ENCODE measurements at places on chromosomes 1 and 21.
A peak's percentile ranks its signal among the peaks of the same experiment; 100 is the strongest.

DNA sequence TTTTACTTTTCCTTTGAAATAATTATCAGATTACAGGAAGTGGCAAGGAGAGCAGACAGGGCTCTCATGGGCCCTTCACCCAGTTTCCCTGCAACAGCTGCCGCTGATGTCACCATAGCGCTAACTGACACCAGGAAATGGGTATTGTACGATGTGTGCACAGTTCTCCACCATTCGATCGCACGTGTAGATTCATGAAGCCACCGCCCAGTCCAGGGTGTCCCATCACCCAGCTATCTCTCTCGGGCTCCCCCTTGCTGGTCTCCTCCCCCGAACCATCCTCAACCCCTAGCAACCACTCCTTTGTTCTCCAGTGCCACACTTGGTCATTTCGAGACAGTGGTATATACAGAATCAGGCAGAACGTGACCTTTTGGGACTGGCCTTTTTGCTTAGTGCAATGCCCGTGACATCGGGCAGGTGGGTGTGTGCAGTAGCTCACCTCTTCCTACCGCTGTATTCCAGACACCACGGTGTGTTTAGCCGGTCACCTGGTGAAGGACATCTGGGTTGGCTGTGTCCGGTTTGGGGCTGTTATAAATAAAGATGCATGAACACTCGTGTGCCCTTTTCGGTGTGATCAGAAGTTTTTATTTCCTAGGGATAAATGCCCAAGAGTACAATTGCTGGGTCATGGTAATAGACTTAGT lies 118.4 kb downstream of the CRYAA start:
- DNase-seq: peak; percentile 2

GRCh38 chr1:47881505-47882442 lies 115.4 kb downstream of the TRABD2B start:
- no peak for DNase-seq

GRCh38 chr1:6349254-6349943 lies 44.2 kb downstream of the ACOT7 start:
- DNase-seq: no peak

GRCh38 chr1:14260480-14260879 lies 338.0 kb upstream of the KAZN start:
- DNase-seq: no peak

GRCh38 chr1:225695578-225696337 lies 42.8 kb upstream of the ENAH start:
- DNase-seq: no peak

GRCh38 chr1:156502894-156503697 lies 2.5 kb upstream of the MEF2D start:
- DNase-seq: no peak

GRCh38 chr1:11438996-11439395 lies 40.0 kb upstream of the DISP3 start:
- no peak for DNase-seq

DNA sequence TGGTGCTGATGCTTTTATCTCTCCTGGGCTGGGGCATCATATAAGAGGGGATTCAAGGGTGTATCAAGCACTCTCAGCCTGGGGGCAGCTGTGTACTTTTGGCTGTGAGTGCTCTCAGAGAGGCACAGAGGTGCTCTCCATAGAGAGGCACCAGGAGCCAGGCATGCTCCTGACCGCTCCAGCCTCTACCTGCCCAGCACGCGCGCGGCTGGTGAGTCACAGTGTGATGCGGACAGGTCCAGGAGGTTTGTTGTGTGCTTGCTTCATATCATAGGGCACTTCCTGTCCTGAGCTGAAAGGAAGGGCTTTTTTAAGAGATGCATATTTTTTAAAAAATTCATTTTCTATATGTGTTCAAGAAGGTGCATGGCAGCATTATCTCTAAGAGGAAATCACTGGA lies 93.6 kb upstream of the BCAR3 start:
- DNase-seq: no peak

- no peak for DNase-seq
Measured at GRCh38 chr1:228404107-228404720, 2.4 kb downstream of the TRIM11 start.

DNA sequence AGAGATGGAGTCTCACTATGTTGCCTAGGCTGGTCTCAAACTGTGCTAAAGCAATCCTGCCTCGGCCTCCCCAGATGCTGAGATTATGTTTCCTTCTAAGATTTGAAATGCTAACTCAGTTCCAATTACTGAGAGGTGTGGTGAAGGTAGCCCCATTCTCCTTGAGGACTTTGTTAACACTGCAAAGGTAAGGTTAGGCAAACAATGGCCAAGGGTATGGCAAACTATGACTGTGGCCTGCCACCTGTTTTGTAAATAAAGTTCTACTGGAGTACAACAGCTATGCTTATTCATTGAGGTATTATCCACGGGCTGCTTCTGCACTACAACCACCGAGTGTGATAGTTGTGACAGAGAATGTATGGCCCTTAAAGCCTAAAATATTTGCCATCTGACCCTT lies 9.6 kb upstream of the RIT1 start:
- DNase-seq: no peak

- DNase-seq: no peak
Measured at GRCh38 chr1:44094047-44094446, 24.6 kb upstream of the KLF17 start.

- DNase-seq: peak; percentile 73
Measured at GRCh38 chr1:5651964-5652821, 340.0 kb downstream of the NPHP4 start.

- DNase-seq: no peak
Measured at GRCh38 chr1:235913311-235913710, 46.6 kb upstream of the LYST start.

- no peak for DNase-seq
Measured at GRCh38 chr1:226702318-226702956, 36.6 kb downstream of the ITPKB start.

DNA sequence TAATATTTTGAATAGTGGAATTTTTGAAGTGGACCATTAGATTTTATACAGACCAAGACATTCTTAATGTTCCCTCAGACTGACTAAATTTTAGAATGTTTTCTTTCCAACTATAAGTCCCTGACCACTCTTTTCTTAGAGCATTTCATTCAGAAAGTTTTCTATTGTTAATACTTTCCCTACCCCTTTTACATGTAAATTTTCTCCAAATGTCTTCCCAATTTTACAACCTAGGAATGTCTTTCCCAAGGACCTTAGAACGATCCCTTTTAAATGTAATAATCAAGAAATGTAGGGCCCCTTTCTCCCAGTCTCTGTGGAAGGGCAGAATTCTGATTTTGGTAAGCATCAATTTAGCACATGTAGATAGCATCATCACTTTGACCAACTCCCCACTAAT lies 730.0 kb upstream of the B3GALT2 start:
- no peak for DNase-seq

DNA sequence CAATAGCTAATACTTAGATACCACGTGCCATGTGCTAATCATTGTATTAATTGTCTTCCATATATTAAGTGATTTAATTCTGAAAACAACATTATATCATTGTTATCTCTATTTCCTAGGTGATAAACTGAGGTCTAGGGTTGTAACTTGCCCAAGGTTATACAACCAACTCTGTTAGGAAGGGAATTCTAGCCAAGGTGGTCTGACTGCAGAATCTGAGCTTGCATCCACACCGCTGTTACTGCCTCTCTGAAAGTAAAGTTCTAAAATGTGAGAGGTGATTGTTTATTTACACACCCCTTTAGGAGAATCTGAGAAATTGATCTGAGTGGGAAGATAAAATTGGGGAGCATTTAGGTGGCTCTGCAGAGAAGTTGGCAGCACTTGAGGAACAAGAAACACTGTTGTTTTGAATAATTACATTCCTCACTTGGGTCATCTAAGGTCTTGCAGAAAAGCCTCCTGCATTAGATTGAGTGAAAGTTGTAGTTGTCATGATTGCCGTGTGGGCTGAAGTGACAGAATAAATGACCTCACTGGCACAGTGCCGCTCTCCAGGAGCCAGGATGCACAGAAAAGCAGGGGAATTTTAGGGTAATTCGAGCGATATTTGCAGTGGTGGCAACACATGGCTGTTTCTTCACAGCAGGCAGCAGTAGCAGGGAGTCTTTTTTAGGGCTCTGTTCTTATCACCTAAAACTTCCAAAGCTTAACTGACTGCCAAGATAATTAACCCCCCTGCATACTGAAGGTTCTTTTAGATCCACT lies 121.7 kb downstream of the ADGRL4 start:
- no peak for DNase-seq

DNA sequence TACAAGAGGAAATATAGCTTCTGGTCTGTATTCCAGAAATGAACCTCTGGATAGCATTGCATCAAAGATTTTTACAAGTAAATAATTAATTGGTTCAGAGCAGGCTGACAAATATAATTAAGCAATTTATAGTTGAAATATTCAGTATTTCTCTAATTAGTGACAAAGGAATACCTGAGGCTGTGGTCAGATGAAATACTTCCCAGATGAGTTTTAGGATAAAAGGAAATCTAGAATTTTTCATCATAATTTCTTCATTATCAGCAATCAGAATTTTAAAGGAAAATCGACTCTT lies 112.8 kb downstream of the NEK7 start:
- DNase-seq: no peak

GRCh38 chr1:45205011-45205909 lies 1.1 kb downstream of the ZSWIM5 start:
- DNase-seq: peak; percentile 35
